ENCODE measurements at places on chromosomes 1 and 21. TPM values are rescaled to one million over a fixed set of nuclear protein-coding genes. Genes with fewer than 3 reads are reported as not detected.

DNA sequence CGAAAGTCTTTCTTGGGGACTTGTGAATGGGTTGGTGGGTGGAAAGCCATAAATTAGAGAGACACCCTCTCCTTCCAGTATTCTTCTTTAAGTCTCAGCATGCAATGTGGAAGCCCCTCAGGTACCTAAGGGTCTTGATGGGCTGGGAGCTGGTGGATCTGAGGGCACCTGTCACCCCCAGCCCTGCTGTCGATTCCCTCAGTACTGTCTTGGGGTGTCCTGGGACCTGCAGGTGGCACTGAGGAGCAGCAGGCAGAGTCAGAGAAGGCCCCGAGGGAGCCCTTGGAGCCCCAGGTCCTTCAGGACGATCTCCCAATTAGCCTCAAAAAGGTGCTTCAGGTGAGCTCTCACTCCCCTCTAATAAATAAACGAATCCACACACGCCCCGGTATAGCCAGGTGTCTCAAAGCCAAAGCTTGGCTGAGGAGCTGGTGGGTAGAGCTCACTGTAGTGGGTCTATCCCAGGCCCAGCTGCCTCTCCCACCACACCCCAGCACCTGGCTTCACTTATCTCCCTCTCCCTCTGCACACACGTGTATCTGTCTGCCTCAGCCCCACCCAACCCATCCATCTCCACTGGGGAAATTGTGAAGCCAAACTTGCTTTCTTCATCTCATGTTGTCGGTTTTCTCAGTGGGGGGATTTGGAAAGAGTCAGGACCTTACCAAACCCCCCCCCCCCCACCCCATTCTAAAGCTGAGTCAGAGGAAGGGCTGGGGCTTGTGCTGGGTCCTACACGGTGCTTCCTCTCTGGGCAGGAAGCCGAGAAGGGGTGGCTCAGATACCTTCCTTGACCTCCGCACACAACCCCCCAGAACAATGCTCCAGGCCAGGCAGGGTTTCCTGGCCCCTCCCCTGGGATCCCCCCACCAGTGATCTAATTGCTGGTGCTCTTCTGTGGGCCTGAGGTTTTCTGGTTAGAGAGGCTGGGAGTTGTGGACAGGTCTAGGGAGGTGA, 1.6 kb downstream of the ADAM15 start:
- H3K4me1 ChIP-seq: peaks cover 26% of the 10 kb centered on the region
- peaks cover 35% of the 10 kb centered on the region for H3K36me3 ChIP-seq
- no peaks in the 10 kb centered on the region for H3K27me3 ChIP-seq

GRCh38 chr1:89087241-89087640, 22.2 kb upstream of the GBP1 start:
- no peaks in the 10 kb centered on the region for H3K4me1 ChIP-seq
- no peak overlapping the region for H3K4me3 ChIP-seq
- DNase-seq: no peak
- H3K27ac ChIP-seq: no peak overlapping the region

DNA sequence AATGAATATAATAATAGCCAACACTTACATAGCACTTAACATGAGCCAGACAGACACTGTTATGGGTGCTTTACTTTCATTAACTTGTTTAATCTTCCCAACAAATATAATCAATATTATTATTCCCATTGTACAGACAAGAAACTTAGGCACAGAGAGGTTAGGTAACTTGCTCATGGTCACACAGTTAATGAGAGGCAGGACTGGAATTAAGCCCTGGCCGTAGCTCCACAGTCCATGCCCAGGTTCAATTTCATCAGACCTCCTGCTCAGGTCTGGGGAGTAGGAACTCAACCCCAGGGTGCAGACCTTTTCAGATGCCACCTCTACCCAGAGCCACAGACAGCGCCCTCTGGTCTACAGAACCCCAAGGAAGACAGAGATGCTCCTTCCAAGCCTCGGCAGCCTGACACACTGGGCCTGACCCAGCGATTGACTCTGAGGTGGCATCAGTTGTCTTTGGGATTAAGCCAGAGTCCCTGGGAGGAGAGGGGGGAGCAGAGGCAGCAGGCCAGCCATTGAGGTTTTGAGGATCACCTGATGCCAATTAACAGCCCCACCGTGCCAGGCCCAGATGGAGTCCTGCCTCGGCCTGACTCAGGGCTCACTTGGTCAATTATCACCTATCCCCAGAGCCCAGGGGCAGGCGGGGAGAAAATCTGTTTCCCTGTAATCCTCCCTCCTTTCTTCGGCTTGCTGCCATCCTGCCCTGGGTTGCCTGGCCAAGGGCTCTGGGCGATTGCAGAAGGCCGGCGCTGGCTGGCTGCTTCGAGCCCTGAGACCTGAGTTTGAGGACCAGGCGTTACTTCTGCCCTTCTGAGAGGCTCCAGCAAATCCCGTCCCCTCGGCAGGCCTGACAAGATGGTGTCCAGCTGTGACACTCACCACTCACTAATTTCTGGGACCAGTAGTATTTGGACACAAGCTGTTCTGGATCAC, 116.7 kb downstream of the LACTBL1 start:
- no peaks in the 10 kb centered on the region for H3K27me3 ChIP-seq
- no peaks in the 10 kb centered on the region for H3K4me1 ChIP-seq
- no peaks in the 10 kb centered on the region for H3K36me3 ChIP-seq
- H3K27ac ChIP-seq: no peak overlapping the region
- DNase-seq: no peak
- H3K4me3 ChIP-seq: no peak overlapping the region

- DNase-seq: no peak
- H3K27ac ChIP-seq: no peak overlapping the region
- no peaks in the 10 kb centered on the region for H3K4me1 ChIP-seq
- H3K4me3 ChIP-seq: no peak overlapping the region
- H3K27me3 ChIP-seq: peaks cover 7% of the 10 kb centered on the region
Observed at GRCh38 chr21:44548381-44548780, 2.9 kb downstream of the KRTAP10-2 start.

GRCh38 chr1:201219481-201220387, 29.1 kb downstream of the IGFN1 start:
- no peak for DNase-seq
- no peaks in the 10 kb centered on the region for H3K4me1 ChIP-seq
- H3K4me3 ChIP-seq: no peak overlapping the region
- H3K27ac ChIP-seq: no peak overlapping the region

DNA sequence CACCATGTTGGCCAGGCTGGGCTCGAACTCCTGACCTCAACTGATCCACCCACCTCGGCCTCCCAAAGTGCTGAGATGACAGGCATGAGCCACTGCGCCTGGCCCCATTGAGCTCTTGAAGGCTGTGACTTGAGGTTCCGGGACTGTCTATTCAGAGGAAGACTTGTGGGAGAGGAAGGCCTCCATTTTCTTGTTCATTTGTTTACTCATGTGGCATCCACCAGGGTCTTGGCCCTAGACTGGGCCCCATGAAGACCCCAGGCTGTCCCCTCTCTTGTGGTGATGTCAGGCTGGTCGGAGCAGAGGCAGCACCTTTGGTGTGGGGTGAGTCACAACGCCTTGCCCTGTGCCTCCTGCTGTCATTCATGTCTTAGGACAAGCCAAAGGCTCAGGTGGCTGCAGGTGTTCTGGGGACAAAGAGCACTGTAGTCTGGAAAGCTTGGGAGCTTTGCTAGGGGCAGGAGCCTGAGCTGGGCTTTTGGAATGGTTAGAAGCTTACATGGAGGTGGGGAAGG, 224.6 kb upstream of the C1orf174 start:
- no peaks in the 10 kb centered on the region for H3K27me3 ChIP-seq
- DNase-seq: no peak
- H3K36me3 ChIP-seq: no peaks in the 10 kb centered on the region

GRCh38 chr1:183228347-183229220, 42.5 kb downstream of the LAMC2 start:
- H3K36me3 ChIP-seq: no peaks in the 10 kb centered on the region
- no peaks in the 10 kb centered on the region for H3K4me1 ChIP-seq
- no peak for DNase-seq
- H3K4me3 ChIP-seq: no peak overlapping the region

DNA sequence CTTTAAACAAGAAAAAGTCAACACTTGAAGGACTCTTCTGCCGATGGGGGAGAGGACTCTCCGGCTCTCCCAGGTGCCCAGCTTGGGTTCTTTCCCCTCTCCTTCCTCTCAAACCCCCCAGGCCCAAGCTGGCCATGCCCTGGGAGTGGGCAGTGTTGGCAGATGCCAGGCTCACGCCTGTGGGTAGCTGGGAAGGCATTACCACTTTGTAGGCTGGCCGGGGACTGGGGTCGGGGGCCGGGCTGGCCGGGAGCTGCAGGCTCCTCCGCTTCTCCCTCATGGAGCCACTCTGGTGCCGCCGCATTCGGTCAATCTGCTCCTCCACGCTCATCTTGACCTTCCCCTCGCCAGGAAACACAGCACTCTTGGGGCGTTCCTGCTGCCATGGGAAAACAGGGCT, 16.4 kb upstream of the GOLT1A start:
- no peaks in the 10 kb centered on the region for H3K27me3 ChIP-seq
- no peak for DNase-seq
- no peak overlapping the region for H3K4me3 ChIP-seq
- H3K27ac ChIP-seq: no peak overlapping the region
- H3K4me1 ChIP-seq: no peaks in the 10 kb centered on the region

- no peaks in the 10 kb centered on the region for H3K27me3 ChIP-seq
- H3K4me3 ChIP-seq: no peak overlapping the region
- no peak for DNase-seq
- no peaks in the 10 kb centered on the region for H3K36me3 ChIP-seq
- peak overlapping the region; percentile 15 for H3K27ac ChIP-seq
- H3K4me1 ChIP-seq: no peaks in the 10 kb centered on the region
Observed at GRCh38 chr1:186094172-186094571, 280.9 kb downstream of the TPR start.

- no peaks in the 10 kb centered on the region for H3K36me3 ChIP-seq
- H3K27ac ChIP-seq: peak overlapping the region; percentile 74
- peaks cover 33% of the 10 kb centered on the region for H3K4me1 ChIP-seq
- no peaks in the 10 kb centered on the region for H3K27me3 ChIP-seq
Observed at GRCh38 chr1:18922848-18923755, 20.7 kb upstream of the ALDH4A1 start.

DNA sequence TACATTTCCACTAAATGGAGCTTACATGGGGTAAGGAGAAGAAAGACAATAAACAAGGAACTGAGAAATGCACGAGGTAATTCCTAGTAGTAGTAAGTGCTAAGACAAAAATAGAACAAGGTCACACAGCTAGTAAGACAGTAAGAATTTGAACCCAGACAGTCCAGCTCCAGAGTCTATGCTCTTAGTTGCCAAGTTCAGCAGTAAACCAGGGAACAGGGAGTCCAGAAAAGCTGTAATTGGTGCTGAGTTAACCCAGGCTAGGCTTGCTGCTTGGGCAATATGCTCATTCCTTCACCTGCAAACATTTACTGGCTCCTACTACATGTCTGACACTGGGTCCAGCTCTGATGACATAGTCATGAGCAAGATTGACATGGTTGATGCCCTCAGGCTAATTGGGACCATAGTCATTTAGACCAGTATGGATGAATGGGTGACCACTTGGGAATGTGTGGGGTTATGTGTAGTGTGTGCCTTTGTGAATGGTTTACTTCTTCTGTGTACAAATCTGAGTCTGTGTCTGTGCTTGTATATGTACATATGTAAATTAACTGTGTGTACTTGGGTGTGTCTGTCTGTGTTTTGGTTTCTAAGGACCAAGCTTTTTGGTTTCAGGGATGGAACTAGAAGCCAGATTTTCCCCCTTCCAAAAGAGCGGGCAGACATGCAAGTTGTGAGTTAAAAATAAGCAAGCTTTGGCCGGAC, 2.0 kb downstream of the GPX7 start:
- no peak overlapping the region for H3K27ac ChIP-seq
- H3K4me3 ChIP-seq: no peak overlapping the region
- no peaks in the 10 kb centered on the region for H3K36me3 ChIP-seq
- no peak for DNase-seq

DNA sequence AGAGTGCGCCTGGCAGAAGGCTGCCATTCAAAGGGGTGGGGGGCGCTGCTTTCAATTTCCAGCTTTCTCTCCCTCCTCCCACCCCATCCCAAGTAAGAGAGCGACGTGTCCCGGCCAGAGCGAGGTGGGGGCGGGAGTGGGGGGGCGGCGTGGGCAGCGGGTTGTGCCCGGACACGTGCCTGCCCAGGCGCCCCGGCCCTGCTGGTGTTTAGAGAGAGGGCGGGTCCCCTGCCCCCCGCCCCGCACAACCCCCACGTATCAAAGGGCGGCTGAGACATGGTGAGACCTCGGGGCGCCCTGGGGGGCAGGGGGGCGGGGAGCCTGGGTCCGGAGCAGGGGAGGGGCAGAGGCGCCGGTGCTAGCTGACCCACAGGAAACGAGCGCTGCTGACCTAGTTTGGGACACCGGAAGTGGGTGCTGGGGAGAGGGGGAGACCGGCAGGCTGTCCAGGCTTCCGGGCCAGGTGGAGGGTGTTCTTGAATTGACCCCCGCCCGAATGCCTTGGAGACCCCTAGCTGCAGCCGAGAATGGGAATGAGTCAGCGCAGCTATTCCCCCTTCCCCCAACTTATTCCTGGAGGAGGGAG, 1.3 kb downstream of the ZBTB7B start:
- H3K4me3 ChIP-seq: peak overlapping the region; percentile 33
- H3K4me1 ChIP-seq: peaks cover 60% of the 10 kb centered on the region
- peak overlapping the region; percentile 99 for H3K27ac ChIP-seq
- no peaks in the 10 kb centered on the region for H3K36me3 ChIP-seq

DNA sequence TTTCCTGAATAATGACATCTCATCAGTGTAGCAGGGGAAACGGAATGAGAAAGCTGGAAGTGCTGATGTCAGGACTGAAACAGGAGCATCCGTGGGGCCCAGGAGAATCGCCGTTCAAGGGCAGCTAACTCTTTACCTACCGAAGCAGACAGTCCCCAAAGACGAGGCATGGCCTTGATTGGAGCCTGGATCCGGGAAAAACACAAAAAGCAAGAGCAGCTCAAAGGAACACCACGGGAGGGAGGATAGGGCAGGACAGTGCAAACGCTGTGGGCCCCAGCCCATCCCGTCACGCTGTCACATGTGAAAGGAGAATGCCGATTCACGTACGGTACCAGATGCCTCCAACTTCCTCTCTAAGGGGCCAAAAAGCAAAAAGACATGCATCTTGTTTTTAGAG, 34.9 kb downstream of the WNT9A start:
- H3K27ac ChIP-seq: no peak overlapping the region
- no peaks in the 10 kb centered on the region for H3K4me1 ChIP-seq

DNA sequence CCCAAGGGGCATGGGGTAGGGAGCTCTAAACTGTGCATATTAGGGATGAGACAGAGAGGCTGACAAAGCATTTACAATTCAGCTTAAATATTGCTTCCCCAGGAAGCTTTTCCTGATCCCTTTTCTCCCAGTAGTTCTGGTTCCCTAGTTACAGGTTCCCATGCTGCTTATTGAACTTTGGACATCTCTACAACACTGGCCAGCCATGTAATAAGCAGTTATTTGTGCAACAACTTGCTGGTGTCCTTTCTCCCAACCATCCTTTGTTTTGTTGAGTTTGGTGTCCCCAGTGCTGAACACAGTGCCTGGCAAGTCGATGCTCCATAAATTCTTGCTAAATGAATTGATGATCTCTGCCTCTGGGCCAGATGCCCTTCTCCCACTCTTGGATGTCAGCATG, 80.6 kb downstream of the PLXNA2 start:
- H3K27ac ChIP-seq: no peak overlapping the region
- H3K4me1 ChIP-seq: peaks cover 12% of the 10 kb centered on the region
- H3K4me3 ChIP-seq: no peak overlapping the region

Gene AGMAT
- polyA plus RNA-seq: 0.30 TPM

Gene DIO1
- polyA plus RNA-seq: 0.03 TPM

Gene AIRE
- 0.10 TPM for polyA plus RNA-seq

Gene OR2T11
- not detected for polyA plus RNA-seq

Gene KCTD3
- 88.3 TPM for polyA plus RNA-seq

All from adrenal gland (tissue), 19 donors.